Urinary bladder (tissue), 4 donors: ENCODE measurements at places on chromosomes 1 and 21. TPM values are rescaled to one million over a fixed set of nuclear protein-coding genes. Genes with fewer than 3 reads are reported as not detected.

Gene OR6N1
- total RNA-seq = not detected

Gene MSH4
- 0.90 TPM for total RNA-seq

GRCh38 chr1:165895451-165895871, 68.0 kb downstream of the UCK2 start:
- no peak for DNase-seq

Gene CBS
- 9.2 TPM for total RNA-seq

Gene MXRA8
- total RNA-seq = 62.7 TPM
